NCI-H1436 treated with DMSO at 0.1 percent for 48 hours (cell line): ENCODE measurements at places on chromosomes 4 and X.
A peak's percentile ranks its signal among the peaks of the same experiment; 100 is the strongest.

DNA sequence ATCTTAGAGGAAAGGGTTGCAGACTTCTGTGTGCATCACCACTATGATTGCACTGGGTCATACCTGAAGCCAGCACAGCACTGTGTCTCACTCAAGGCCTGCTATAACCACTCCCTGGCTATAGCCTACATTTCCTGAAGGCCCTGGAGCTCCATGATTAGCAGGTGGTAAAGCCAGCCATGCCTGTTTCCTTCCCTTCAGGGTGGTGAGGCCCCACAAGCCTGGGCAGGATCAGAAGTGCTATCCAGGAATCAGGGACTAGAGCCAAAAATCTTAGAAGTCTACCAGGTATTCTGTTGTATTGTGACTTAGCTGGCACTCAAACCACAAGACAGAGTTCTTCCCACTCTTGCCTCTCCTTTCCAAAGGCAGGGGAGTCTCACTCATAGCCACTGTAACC, 734.6 kb downstream of the GLUD2 start:
- DNase-seq, result no peak

DNA sequence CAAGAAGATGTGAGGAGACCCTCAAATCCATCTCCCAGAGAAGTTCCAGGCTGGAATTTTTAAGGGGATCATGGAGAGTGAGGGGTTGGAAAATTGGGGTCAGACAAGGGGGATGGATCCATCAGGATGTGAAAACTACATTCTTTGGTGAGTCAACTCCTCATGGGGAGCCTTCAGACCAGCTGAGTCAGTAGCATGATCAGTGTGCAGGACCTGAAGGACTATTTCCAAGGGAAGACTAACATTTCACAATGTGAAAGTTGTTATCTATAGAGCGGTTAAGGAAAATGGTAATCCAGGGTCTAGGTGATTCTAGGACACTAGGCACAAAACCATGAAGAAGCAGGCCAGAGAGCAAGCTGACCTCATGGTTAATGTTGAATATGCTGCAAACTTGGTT, 38.6 kb upstream of the CEP135 start:
- DNase-seq, result no peak

- DNase-seq, result no peak
Measured at GRCh38 chr4:79854856-79855502, 218.1 kb downstream of the ANTXR2 start.

- DNase-seq, result no peak
Measured at GRCh38 chr4:76980261-76980660, 30.7 kb downstream of the SEPTIN11 start.

GRCh38 chrX:149950681-149951080, 12.4 kb upstream of the EOLA2 start:
- DNase-seq, result no peak

GRCh38 chrX:70452143-70452733, 7.6 kb downstream of the DLG3 start:
- DNase-seq, result peak; percentile 12

GRCh38 chrX:139224953-139225665, 305.4 kb upstream of the F9 start:
- DNase-seq, result no peak

GRCh38 chr4:108029016-108029720, 39.5 kb downstream of the HADH start:
- DNase-seq, result no peak

- DNase-seq, result no peak
Measured at GRCh38 chr4:27318740-27319139, 458.1 kb downstream of the STIM2 start.

DNA sequence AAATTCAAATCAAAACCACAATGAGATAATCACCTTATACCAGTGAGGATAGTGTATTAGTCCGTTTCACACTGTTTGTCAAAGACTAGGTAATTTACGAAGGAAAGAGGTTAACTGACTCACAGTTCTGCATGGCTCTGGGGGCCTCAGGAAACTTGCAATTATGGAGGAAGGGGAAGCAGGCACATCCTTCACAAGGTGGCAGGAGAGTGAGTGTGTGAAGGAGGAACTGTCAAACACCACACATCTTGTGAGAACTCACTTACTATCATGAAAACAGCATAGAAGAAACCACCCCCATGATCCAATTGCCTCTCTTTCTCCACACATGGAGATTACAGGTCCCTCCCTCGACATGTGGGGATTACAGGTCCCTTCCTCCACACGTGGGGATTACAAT, 54.7 kb upstream of the TRPC5 start:
- DNase-seq, result no peak

GRCh38 chr4:148273501-148273986, 168.7 kb downstream of the NR3C2 start:
- DNase-seq, result no peak

DNA sequence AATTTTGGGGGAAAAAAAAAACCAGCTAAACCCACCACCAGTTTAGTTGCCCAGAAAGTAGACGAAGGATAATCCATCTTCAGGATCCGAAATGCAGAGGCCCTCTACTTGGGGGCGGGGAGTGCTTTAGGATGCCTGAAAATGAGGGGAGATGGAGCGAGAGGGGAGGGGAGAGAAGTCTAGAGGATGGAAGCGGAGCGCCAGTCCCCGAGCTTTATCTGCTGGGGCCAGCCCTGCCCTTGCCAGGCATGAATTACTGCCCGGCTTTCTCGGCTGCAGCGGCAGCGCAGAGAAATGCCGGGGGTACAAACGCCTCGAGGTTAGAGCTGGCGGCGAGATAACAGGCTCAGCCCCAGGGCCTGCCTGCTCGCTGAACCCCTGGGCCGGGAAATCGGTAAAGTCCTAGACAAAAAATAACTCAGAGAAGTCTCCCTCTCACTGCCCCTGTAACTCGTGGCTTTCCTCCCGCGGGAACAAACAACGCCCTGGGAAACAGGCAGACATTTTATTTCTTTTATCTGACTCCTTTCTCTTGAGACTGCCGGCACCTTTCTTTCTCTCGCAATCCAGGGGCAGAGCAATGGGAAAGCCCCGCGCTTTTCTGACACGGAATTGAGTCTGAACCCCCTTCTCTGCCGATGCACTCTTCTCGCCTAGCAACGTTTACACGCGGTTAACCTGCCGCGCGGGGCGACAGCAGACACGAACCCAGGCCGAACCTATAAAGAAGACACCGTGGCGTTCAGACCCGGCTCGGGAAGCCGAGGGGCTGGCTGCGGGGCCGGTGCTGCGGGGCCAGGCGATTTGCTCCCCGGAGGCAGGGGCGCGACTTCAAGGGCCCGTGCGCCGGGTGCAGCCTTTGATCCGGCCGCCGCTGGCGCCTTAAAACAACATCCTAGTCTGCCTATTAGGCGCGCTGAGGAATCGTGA, 3.1 kb upstream of the MSX1 start:
- no peak for DNase-seq

- no peak for DNase-seq
Measured at GRCh38 chrX:20132666-20133065, 9.0 kb downstream of the EIF1AX start.

- no peak for DNase-seq
Measured at GRCh38 chr4:162162672-162163071, 1.1 kb downstream of the FSTL5 start.

DNA sequence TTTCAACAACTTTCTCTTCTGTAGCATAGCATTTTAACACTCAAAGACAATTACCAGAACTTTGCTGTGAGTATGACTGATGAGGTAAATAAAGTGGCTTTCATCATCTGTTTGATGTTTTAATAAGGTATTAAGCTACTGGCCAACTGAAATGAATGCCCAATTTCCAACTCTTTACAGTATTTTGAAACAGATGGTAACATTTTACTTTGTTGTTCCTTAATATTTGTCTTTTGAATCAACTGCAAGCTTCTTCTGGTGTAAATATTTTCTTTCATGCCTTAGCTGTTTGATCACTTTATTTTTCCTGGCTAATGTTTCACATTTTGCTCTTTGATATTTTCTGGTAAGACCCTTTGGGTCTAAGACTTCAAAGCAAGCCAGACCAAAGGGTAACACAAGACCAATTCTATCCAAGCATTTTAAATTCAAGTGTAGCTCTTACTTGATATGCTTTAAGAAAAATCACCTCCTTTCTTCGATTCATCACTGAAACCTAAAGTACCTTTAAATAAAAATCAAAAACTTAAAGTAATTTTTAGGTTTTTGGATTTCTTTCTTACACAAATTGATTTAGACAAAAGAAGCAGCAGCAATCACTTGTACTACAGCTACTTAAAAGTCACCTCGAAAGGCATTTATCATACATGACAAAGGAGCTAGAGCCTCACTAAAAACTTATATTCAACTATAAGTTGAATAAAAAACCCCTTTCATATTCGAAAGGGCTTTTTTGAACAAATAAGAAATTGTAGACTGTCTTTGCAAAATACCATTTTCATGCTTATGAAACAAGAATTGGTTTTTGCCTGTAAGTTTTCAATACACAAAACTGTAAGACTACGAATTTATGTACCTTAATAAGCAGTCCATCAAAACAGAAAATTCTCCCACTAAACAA, 57.6 kb downstream of the TBCK start:
- no peak for DNase-seq

DNA sequence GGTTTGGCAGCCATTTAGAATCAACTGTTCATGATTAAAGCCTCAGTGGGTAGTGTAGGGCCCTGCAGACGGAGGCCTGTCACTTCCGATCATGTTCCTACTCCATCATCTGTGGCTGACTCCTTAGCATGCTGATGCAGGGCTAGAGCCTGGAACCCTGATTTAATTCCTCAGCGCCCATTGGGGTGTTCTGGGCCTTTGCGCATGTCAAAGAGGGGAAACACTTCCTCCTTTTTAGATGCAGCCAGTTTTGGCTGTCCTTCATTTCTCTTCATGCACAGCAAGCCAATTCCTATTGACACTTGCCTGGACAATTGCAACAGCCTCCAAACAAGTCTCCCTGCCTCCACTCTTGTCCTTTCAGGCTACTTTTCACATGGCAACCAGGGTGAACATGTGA, 51.9 kb upstream of the MAGEA4 start:
- DNase-seq, result no peak

GRCh38 chrX:15107367-15107988, 162.4 kb downstream of the ASB9 start:
- DNase-seq, result no peak

DNA sequence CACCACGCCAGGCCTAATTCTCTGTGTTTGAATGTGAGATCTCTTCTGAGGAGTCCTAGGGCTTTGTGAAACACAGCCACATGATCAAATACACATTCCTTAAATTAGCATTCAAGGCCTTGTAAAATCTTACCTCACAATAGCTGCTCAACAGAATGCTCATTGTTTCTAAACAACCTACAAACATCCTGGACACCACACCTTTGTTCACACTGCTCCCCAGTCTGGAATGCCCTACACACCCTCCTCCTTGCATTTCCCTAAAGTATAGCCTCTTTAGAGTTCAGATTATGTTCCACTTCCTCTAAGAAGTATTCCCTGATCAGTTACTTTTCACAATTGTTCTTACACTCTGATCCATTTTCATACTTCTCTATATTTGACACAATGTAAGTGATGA, 110.6 kb downstream of the AGTR2 start:
- no peak for DNase-seq

- no peak for DNase-seq
Measured at GRCh38 chr4:13386405-13387107, 97.6 kb downstream of the RAB28 start.

DNA sequence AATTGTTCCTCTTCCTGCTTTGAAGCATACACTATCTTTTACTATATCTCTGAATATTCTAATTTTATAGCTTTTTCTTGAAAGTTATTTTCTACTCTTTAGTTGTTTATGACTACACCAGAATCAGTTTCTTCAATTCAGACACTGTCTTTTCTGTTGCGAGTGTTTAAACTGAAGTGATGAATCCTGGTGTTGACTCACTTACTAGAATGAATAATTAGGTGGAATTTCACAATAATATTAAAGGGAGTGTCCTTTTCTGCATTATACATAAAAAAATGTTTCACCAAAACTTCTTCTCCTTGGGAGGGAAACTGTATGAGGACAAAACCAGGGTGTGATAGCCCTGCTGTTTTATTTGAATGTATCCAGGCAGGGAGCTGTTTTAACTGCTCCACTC, 1383.1 kb downstream of the C4orf33 start:
- no peak for DNase-seq

GRCh38 chrX:50622751-50623150, 152.1 kb upstream of the DGKK start:
- no peak for DNase-seq

GRCh38 chr4:3445111-3445820, 3.5 kb downstream of the HGFAC start:
- no peak for DNase-seq

DNA sequence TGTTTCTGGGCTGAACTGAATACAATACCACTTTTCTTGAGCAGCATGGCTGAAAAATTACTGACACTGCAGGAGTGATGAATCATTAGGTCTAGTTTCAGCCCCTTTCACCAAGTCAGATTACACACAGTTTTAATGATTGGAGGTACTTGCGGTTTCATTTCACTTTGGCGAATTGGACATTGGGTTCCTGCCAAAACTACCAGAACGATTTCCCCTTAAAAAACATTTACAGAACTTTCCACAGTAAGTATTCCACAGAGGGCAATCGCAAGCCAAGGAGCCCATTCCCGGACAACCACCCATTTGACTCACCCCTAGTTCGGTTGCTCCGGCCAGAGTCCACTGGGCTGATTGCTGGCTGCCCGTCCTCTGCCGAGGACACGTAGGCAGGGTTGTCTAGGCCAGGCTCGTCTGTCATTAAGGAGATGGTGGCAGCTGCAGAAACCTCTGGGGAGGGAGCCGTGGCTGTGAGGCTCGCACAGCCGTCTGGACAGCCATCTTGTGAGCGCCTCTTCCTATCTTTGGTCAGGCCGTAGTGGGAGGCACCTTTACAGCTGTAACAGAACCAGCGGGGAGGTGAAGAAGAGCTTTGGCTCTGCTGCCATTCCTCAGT, 83.5 kb downstream of the LNX1 start:
- DNase-seq, result no peak

GRCh38 chrX:82775426-82775825, 732.7 kb upstream of the POU3F4 start:
- DNase-seq, result no peak

DNA sequence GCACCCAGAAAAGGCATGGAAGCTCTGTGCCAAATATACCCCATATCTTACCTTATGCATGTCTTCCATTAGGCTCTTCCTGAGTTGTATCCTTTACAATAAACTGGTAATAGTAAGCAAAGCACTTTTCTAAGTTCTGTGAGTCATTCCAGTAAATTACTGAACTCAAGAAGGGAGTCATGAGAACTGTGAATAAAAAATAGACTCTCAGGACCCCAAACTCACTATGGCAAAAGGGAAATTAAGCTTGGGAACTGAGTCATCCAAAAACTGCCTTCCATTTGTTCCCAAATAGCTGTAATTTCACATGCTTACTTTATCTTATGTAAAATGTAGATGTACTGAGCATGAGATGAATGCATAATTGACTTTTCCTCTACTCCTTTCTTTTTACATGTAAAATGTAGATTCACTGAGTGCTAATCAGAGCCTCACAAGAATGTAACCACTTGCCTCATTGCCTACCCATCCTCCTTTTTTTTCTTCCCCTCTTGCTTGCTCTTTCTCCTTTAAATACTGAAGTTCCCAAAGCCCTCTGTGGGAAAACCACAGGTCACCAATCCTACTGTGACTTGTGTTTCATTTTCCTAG, 8.1 kb downstream of the TCEAL3 start:
- no peak for DNase-seq

- no peak for DNase-seq
Measured at GRCh38 chr4:121655320-121656268, 41.2 kb downstream of the ANXA5 start.
